Stimulated activated CD4-positive, alpha-beta T cell treated with anti-CD3 and anti-CD28 coated beads, Interleukin-15, amount 100 ng/mL, for 24 hours (primary cell): ENCODE measurements at places on chromosomes 12 and 14.

DNA sequence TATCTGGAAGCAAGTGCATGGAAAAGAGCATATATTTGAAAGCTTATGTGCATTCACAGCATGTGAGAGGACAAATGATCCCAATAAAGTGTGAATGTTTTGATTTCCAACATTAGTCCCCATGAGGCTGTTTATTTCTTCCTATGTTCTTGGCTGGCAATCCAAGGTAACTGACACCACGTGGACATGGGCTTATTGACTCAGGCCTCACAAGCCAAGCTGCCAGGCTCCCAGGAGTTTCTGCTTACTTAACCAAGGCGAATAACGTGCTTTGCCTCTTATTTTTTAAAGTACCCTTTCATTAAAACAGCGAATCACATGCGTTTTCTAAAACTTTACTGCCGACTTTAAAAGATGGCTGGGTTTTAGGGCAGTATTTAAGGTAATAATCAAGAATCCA is 441.7 kb downstream of the FUT8 start:
- DNase-seq, result no peak

DNA sequence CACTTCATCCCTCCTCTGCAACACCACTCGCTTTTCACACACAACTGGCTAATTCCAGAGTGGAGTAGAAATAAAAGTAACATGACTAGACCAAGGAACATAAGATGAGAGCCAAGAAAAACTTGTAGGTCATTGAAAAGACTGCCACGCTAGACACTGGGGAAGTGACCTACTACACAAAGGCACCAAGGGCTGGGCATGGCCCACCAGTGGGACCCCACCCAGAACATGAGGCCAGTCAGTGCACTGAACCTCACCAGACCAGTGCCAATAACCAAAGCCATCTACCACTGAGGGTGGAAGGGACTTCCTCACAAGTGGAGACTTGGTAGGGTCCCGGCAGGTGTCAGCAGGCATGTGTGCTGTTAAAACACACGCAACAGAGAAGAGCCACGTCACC is 19.7 kb downstream of the FBLN5 start:
- DNase-seq, result no peak

- peak; percentile 60 for DNase-seq
Measured at GRCh38 chr14:22112004-22112403, 438.4 kb upstream of the OR4E1 start.

GRCh38 chr12:93290391-93290790 is 87.3 kb upstream of the NUDT4 start:
- DNase-seq, result no peak

GRCh38 chr14:48580692-48581091 is 905.3 kb upstream of the MDGA2 start:
- no peak for DNase-seq

DNA sequence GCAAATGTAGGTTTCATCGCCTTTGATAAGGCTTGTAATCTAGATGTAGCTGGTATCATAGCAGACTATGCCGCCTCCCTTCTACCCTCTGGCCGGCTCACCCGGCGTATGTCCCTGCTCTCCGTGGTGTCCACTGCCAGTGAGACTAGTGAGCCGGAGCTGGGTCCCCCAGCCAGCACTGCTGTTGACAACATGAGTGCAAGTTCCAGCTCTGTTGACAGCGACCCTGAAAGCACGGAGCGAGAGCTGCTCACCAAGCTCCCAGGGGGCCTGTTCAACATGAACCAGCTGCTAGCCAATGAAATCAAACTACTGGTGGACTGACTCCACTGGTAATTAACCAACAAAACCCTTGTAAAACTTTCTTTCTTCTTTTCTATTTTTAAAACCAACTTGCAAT is 49.0 kb upstream of the A2ML1 start:
- no peak for DNase-seq

DNA sequence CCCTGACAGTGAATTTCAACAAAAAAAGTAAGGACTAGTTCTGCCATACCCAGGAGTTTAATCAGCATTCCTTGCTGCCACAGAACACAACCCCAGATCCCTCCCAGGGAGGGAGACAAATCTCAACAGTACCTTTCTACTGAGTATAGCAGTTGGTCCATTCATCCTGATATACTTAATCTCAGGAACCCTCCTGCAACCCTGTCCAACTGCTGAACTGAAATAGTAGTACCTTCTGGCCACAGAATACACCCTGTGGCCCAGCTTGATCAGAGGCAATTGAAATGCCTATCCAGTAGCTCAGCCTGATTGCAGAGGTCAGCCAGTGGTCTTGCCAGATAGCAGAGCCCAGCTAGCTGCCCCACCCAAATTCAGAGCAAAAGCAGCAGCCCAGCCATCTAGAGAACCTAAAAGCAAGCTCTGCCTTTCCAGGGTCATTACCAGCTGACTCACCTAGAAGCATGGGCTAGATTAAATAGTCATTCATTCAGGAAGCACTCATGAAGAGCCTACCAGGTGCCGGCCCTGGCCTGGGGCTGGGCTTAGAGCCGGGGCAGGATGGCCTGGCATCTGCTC is 40.0 kb upstream of the RHOJ start:
- no peak for DNase-seq

- DNase-seq, result peak; percentile 68
Measured at GRCh38 chr12:103877934-103878510, 37.0 kb upstream of the NT5DC3 start.

GRCh38 chr12:29591140-29592020 is 93.9 kb upstream of the OVCH1 start:
- no peak for DNase-seq

DNA sequence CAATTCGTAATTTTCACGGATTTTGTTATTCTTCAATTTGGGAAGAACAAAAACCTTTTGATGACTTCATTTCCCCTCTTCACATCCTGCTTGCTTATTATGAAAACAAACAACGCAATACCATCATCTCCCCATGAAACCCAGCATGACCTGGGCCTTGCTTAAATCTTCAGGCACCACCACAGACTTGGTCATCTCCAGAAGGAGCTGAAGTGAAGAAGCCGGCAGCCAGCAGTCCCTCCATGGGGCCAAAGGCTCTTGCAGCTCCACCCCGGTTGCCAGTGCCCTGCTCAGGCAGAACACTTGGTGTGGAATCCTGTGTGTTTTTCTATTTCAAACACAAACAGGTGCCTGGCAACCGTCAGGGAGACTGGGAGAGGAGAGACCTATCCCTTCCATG is 982.9 kb upstream of the TMEM132C start:
- no peak for DNase-seq

GRCh38 chr12:52495389-52495788 is 2.3 kb upstream of the KRT6A start:
- no peak for DNase-seq

DNA sequence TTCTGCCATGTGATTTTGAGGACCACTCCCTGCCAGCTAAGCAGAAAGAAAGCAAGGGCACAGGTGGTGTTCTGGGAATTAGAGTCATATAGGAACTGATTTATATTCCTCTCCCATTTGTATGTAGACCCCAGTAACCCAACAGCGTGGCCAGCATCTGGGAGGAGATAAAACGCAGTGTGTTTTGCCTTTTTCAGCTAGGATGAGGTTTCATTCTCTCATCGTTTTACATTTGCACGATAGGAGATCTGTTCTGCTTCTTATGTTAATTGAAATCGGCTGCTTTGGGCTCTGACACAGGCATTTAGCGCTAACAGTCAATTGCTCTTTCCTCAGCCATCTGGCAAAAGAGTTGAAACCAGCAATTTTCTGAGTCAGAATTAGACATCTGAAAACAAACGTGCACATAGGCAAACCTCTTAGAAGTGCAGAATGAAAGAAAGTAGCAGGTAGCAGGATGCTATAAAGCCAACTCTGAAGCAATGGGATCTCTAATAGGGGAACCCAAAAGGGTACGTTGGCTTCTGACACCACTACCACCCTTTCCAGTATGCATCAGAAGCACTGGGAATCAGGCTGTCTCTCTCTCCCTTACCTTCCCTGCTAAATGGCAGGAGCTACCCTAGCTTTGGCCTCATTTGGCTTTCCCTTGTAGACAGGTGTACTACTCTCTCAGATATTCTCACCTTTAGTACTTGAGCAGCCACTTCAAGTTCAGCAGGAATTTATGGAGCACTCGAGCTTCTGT is 219.1 kb downstream of the PHLDA1 start:
- no peak for DNase-seq

DNA sequence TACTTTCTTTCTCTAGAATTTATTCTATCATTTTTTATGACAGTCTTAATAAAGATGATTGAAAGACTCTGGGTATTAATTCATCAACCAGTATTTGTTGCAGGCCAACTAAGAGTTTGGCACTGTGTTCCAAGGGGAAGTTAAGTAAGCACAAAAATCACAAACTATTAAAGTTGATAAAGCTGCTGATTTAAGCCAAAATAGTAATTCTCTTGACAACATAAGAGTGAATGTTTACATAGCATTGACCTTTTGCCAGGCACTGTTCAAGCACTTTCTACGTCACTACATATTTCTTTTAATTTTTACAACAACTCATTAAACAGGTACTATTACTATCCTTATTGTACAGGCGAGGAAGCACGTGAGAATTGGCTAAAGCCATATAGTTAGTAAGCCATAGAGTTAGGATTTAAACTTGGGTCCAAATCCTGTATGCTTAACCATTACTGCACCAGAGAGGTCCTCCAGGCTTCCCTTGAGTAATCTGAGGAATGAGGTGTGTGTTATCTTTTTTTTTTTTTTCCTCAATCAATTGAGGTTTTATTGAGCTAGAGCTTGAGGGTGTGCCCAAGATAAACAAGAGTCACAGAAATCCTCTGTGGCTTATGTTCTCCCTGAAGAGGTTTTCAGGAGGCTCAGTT is 1009.6 kb downstream of the DIO2 start:
- DNase-seq, result no peak

DNA sequence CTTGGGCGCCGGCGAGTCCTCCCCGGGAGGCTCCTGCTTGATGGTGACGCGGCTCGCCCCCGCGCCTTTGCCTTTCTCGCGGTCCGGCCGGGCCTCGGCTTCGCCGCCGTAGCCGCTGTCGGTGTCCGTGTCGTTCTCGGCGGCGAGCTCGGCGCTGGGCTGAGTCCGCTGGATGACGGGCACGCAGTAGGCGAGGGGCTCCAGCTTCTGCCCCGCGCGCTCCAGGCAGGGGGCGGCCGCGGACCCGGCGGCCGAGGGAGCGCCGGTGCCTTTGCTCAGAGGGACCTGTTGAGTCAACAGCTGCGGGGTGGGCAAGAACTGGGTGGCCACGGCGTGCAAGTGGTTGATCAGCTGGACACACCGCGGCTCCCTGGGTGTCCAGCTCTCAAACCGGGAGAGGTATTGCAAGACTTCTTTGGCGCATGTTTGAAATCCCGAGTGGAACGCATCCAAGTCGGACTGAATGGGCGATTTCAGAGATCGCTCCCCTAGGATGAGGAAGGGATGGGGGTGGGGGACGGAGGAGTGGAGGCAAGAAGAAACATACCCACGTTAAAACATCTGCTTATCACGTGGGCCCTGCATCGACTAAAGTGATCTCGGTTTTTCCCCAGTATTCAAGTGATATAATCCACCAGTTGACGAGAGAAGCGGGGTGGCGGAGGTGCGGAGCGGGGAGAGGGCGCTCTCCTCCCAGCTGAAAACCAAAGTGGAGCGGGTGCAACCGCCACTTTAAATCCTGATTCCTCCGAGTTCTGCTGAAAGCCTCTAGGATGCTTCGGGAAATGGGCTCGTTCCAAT is 2.0 kb downstream of the BHLHE41 start:
- DNase-seq, result peak; percentile 36

DNA sequence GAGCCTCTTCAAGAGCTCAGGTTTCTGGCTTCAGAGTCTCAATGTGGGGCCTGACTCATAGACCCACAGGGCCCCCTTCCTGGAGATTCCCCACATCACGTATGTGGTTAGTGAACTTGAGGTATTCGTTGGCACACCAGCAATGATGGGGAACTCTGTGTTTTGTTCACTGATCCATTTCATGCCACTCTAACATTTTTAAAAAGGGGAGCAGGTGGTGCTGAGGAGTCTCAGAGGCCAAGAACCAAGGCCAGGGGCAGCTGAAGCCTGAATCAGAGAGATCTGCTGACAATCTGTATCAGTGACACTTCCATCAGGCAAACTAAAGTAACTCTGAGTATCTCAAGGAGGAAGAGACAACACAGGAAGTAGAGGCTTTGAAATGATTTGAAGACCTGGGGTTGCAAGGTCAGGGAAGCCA is 323.4 kb downstream of the VRK1 start:
- DNase-seq, result peak; percentile 64

DNA sequence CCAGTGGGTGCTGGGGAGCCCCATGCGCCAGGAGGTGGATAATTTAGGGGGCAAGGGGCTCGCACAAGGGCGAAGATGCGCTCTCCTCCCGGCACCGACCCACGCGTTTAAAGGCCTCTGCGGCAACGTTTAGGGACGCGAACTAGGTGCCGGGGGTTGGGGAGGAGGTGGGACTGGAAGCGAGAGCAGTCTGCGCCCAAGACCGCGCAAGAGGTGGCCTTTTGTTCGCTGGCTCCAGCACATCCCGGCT is 1.3 kb downstream of the SLC38A1 start:
- no peak for DNase-seq

GRCh38 chr12:94264736-94265485 is 116.5 kb downstream of the PLXNC1 start:
- DNase-seq, result no peak

DNA sequence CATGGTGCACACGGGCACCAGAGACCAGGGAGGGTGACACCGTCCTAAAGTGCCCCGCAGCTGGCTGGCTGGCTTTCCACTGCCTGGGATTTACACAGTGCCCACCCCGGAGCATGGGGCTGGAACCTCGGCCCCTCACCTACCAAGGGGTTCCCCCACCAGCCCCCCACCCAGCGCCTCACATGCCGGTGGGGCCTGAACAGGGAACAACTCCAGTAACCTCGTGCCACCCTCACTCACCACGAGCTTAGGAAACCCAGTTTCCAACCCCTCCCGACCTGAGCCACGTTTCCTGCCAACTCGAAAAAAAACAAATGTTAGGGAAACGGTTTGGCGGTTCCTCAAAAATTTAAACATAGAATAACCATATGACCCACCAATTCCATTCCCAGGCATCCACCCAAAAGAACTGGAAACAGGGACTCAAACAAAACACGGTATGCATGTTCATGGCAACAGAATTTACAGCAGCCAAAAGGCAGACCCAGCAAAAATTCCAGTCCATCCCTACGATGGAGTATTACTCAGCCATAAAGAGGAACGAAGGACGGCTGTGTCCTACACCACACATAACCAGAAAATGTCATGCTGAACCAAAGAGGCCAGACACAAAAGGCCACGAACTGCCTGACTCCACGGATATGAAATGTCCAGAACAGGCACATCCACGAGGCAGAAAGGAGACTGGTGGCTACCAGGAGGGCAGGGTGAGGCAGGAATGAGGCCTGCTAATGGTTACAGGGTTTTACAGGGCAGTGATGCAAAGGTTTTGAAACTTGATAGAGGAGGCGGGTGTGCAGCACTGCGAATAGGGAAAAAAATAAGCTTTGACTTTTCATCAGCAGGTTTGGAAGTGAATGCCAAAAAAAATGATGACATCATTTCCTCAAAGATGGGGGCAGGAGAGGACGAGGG is 68.9 kb downstream of the NCOR2 start:
- DNase-seq, result no peak

DNA sequence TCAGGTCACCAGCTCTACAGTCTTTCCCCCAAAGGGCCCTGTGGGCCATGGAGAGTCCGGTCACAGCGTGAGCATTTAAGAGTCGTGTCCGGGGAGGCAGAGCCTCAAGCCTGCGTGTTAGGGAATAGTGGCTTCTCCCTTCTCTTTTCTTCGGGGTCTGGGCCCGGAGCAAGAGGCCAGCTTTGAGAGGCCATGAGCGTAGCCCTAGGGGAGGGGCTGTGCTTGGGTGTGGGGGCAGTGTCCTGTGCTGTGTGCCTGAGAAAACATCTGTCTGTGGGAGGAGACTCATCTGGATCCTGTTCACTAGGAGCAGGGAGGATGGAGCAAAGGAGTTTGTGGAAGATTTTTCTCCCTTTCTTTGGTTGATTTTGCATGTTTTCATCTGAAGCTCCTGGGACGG is 5.3 kb downstream of the LRP1-AS start:
- DNase-seq, result no peak

- no peak for DNase-seq
Measured at GRCh38 chr12:68294251-68294650, 37.9 kb downstream of the MDM1 start.
